ENCODE measurements at places on chromosomes 11 and 22. TPM values are rescaled to one million over a fixed set of nuclear protein-coding genes. Genes with fewer than 3 reads are reported as not detected.

ALDH3B1 gene
- 133 TPM for total RNA-seq

ANKK1 gene
- total RNA-seq = not detected

FADS2 gene
- total RNA-seq = 284 TPM

MOGAT2 gene
- total RNA-seq = not detected

CABP4 gene
- not detected for total RNA-seq

CDKN1C gene
- total RNA-seq = 0.74 TPM

OR2D2 gene
- not detected for total RNA-seq

SCUBE1 gene
- total RNA-seq = 0.14 TPM

KRTAP5-10 gene
- total RNA-seq = not detected

OR10D3 gene
- total RNA-seq = not detected

MS4A12 gene
- not detected for total RNA-seq

EXPH5 gene
- total RNA-seq = 0.02 TPM

RFPL2 gene
- total RNA-seq = 0.07 TPM

GSTT4 gene
- total RNA-seq = not detected

GNAZ gene
- total RNA-seq = 3.2 TPM

CREBZF gene
- 27.8 TPM for total RNA-seq

CLTCL1 gene
- total RNA-seq = 5.0 TPM

GLYAT gene
- not detected for total RNA-seq

GLB1L2 gene
- total RNA-seq = 1.9 TPM

APOBEC3F gene
- 2.6 TPM for total RNA-seq

LMO1 gene
- total RNA-seq = 2.3 TPM

SPINDOC gene
- 35.4 TPM for total RNA-seq

WNT7B gene
- total RNA-seq = 87.1 TPM

STK33 gene
- 4.4 TPM for total RNA-seq

SSH3 gene
- total RNA-seq = 17.1 TPM

PNPLA5 gene
- total RNA-seq = not detected

PCNX3 gene
- 41.3 TPM for total RNA-seq

YPEL4 gene
- 0.27 TPM for total RNA-seq

SELENOO gene
- total RNA-seq = 20.3 TPM

TMPRSS6 gene
- not detected for total RNA-seq

APOL4 gene
- not detected for total RNA-seq

XNDC1N gene
- total RNA-seq = 3.4 TPM

HPS5 gene
- total RNA-seq = 14.6 TPM

MAPK8IP1 gene
- total RNA-seq = 6.1 TPM

SLC17A6 gene
- not detected for total RNA-seq

POU2F3 gene
- total RNA-seq = not detected

JAML gene
- not detected for total RNA-seq

KRTAP5-1 gene
- not detected for total RNA-seq

MYO7A gene
- total RNA-seq = 1.2 TPM

HDAC10 gene
- total RNA-seq = 13.6 TPM

RTN4RL2 gene
- total RNA-seq = 127 TPM

FCHSD2 gene
- 8.8 TPM for total RNA-seq

SSTR3 gene
- total RNA-seq = not detected

PHETA2 gene
- total RNA-seq = not detected

TBX10 gene
- total RNA-seq = not detected

OPCML gene
- total RNA-seq = not detected

UCP2 gene
- total RNA-seq = 85.6 TPM

OR8D4 gene
- total RNA-seq = not detected

CDHR5 gene
- not detected for total RNA-seq

CCDC82 gene
- total RNA-seq = 19.0 TPM

HTR3A gene
- not detected for total RNA-seq

CCDC89 gene
- not detected for total RNA-seq

PTGDR2 gene
- total RNA-seq = 0.08 TPM

Data from A549 treated with CORT108297 at 1 μM for 4 hours (cell line).